Uterine smooth muscle cell (primary cell): ENCODE measurements at places on chromosomes 3 and 15. TPM values are rescaled to one million over a fixed set of nuclear protein-coding genes. Genes with fewer than 3 reads are reported as not detected.

WHAMM gene
- total RNA-seq = 4.4 and 4.6 TPM in 2 replicates

GOLGA6A gene
- total RNA-seq = under 0.01 TPM in 1 of 2 replicates, not detected in the other

SCG5 gene
- 3.2 and 14.7 TPM in 2 replicates for total RNA-seq

ARPP21 gene
- 0.37 TPM in 1 of 2 replicates, not detected in the other for total RNA-seq

ABI3BP gene
- total RNA-seq = 7.0 and 11.5 TPM in 2 replicates
